Left renal cortex interstitium (tissue), 4 donors: ENCODE measurements at places on chromosomes 7 and 10. TPM values are rescaled to one million over a fixed set of nuclear protein-coding genes. Genes with fewer than 3 reads are reported as not detected.

Gene PON1
- polyA plus RNA-seq, result 1.4 TPM

Gene SRGN
- polyA plus RNA-seq, result 14.7 TPM

Gene ZNF804B
- 0.21 TPM for polyA plus RNA-seq

Gene SLC26A4
- 4.6 TPM for polyA plus RNA-seq

Gene SYT15B
- 1.1 TPM for polyA plus RNA-seq

Gene C7orf33
- not detected for polyA plus RNA-seq

Gene SPDYE5
- 5.4 TPM for polyA plus RNA-seq

Gene LRMDA
- 23.5 TPM for polyA plus RNA-seq

Gene KIAA1217
- polyA plus RNA-seq, result 106 TPM
